ENCODE measurements at places on chromosomes 2 and 18.

GRCh38 chr2:59383473-59383872 lies 1142.3 kb upstream of the FANCL start:
- DNase-seq = no peak

DNA sequence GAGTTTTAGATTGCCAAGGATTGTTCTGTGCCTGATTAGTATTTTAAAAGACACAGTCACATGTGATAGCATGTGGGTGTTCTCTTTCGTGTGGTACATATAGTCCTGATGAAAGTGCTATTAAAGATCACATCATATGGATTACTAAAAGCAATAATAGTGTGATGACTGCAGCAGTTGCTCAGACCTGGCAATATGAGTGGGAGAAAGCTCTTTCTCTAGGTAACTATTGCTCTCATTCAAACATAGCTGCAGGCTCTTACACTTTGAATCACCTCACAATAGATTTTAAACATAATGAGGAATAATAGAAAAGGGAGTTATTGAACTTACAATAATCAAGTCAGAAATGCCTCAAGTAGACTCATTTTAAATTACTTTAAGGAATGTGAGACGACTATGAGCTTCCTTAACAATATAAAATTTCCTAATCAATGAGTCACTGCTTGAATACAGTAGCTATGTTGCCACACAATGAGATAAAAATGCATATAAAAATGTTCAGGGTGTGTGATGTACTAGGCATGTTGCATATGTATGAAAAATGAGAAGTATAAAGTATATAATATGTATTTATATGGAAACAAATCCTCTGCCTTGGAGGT lies 452.1 kb downstream of the TMX3 start:
- peak; percentile 89 for DNase-seq

- DNase-seq = no peak
Measured at GRCh38 chr2:28702878-28703277, 48.8 kb upstream of the PPP1CB start.

DNA sequence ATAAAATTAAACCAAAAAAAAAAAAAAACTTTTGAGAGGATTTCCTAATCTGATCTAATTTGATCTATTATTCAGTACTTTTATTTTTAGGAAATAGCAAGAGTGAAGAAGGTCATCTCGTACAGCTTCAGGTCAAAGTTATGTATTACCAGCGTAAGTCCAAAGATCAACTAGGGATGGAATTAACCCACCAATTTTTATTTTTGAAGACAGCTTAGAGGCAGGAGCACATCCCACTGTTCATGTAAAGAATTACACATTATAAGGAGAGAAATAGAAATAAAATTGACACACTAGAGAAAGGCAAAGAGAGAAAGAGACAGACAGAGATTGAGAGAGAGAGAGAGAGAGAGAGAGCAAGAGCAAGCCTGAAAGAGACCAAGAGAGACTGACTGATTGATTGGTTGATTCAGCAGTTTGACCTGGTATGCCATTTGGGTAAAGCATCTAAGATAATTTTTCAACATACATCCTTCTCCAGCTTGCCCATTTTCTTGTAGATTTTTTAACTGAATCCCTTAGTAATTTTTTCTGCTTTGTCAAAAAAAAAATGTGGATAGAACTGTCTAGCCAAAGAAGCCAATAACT lies 25.1 kb downstream of the DOCK10 start:
- DNase-seq = no peak

Data from fibroblast of upper back skin (primary cell).